SK-N-DZ (cell line): ENCODE measurements at places on chromosomes 4 and X.

- no peak for DNase-seq
Observed at GRCh38 chr4:128855621-128856020, 46.1 kb downstream of the JADE1 start.

- DNase-seq = no peak
Observed at GRCh38 chrX:15616531-15616930, 15.8 kb upstream of the ACE2 start.

DNA sequence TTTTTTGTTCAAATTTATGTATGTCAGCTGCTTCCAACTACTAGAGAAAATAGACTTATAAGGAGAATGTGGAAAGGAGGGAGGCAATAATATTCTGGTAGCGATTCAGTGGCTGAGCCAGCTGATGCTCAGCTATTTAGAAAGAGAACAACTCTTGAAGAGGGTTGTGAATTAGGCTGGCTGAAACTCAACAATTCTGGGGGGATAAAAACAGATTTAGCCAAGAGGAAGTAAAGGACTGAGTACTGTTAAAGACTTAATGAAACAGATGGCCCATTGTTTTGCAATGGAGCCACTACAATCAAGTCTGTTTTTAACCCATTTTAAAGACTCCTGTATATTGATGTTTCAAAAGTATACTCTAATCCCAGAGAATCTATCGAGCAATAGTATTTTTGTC, 1058.9 kb downstream of the C4orf33 start:
- DNase-seq = no peak

DNA sequence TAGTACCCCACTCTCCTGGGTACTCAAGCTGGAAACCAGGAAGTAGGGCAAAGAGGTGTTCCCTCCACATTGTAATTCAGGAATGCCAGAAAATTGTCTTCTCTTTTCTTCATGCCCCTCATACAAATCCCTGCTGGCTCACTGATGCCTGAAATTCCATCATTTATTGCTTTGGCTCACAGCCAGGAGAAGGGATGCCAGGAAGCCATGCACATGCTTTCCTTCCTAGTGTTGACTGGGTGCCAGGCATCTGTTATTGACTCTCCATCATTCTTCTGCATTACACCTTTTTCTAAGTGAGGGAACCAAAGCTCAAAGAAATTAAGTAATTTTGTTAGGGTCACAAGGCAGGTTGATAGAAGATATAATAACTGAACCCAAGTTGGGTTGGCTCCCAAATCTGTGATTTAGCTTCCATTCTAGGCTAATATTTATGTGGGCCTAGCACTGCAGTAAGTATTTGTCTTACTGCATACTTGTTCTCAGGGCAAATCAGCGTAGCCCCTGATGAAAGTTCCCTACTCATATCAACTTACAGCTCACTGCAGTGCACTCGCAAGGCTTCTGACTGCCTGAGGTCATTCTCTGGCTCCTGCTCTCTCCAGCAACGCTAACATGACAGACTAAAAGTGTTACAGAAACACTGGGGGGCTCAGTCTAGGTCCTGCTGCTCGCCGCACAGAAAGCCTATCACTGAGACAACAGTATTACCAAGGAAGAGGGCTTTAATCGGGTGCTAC, 89.0 kb downstream of the TRAPPC11 start:
- DNase-seq = no peak

- DNase-seq = no peak
Observed at GRCh38 chr4:168291242-168291641, 27.3 kb downstream of the DDX60 start.

- DNase-seq = no peak
Observed at GRCh38 chrX:24055043-24055356, 244 bp downstream of the EIF2S3 start.

DNA sequence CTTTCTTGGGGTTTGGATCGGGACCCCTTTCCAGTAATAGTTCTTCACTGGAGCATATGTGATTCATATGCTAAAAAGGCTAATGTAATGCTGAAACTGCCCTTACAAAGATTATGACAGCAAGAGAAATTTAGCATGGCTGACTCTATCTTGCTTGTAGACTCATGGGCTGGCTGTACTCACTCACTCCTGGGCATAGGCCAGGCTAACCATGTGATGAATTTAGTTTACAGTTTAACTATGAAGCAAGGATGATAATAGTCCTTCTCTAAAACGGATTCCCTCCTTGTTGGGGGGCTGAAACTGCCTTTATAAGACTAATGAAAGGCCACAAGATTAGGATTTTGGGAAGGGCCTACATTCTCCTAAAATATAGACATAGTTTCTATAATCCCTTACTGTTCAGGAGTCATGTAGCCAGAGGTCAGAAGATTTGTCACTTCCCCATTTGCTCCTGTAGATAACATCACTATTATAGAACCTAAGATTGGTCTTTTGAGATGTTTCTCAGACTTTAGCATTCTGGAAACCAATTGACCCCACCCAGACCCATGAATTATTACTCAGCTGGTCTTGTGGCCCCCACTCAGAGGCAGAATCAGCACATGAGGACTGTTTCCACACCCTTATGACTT, 20.8 kb upstream of the CEP135 start:
- no peak for DNase-seq

DNA sequence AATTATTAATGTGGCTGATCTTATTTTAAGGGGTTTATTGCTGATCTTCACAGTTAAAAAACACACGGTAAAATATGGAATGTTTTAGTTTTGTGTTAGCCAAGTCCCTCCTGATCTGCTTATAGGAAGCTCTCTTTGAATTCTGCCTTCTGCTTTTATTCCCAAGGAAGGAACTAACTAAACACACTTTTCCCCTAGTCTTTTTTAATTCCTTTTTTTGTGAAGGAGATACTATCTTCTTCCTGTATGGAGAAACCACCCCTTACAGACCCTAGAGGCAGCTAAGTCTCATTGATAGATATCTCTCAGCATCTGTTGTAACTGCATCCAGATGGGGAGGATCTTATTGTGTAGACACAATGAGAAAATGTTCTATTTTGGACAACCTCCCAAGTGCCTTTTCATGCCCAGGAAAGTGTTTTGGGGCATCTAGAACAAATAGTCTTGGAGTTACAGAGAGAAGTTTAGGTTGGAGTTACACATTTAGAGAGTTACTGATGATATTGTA, 64.4 kb downstream of the AFF1 start:
- no peak for DNase-seq
